ENCODE measurements at places on chromosomes 2 and 18. TPM values are rescaled to one million over a fixed set of nuclear protein-coding genes. Genes with fewer than 3 reads are reported as not detected.

DNA sequence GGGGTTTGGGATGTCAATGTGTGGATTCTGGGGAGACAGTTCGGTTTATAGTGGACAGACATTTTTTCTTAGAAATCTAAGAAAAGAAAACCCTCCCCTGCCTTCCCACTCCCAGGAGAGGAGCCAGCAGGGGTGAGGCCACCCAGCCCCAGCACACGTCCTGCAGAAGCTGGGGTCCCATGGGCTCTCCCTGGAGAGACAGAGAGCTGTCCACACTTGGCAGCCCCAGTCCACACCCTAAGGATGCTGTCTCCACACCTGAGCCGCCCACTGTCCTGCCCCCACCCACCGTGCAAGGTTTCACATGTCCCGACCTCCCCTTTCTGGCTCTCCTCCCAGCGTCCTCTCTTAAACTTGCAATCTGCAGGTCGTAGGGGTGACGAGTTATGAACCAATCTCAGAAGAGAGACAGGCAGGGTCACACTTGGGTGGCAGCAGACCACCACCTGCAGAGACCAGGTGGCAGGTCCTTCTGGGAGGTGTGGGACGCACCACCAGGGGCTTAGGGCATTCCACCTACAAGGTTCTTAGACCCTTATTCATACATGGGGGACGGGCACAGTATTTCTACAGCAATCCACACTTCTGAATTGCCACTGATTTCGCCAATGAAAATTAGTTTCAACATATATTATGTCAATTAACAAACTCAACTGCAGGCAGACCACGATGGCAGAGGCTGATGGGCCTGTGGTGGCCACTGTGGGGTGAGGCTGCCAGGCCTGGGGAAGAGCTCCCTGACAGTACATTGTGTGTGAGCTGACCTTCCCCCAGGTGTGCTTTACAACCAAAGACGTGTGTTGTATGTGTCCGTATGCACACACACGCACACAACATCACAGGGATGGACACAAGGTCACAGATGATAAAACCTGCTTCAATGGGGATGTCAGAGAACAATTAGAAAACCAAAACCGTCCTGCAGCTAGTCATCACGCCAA, 158.5 kb downstream of the TPO start:
- DNase-seq, result no peak

DNA sequence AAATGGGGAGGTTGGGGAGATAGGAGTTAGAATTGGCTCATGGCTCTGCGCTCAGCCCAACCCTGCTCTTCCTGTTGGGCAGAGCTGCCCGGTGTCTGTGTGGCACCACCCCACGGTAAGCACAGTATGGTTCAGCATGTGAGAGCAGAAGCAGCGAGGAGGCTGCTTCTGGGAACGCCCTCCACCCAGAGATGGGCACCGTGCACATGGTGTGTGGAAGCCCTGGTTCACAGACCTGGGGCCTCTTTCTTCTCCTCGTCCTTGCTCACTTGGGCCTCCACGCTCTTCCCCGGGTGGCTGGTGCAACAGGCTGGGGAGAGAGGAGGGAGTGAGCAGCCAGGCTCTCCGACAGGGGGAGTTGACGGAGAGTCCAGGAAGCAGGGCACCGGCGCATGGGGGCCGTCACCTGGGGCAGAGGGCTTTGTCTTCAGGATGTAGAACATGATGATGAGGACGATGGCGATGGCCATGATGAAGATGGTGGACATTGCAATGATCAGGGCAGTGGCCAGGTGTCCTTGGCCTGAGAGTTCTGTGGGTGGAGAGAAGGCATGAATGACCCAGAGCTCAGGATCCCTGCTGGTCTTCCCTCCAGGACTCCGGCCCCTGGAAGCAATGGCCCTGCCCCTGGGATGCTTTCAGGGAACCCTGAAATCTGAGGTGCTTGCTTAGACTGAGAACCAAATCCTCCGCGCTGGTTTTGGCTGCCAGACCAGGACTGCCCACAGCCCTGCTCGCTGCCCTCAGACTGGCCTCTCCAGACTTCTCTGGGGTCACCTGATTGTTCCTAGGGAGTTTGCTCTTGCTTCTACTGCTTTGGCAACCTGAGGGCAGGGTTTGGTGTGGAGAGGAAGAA, 78.3 kb downstream of the EDAR start:
- no peak for DNase-seq

- DNase-seq, result no peak
Measured at GRCh38 chr2:165796819-165797530, 2.9 kb upstream of the GALNT3 start.

GRCh38 chr2:191187105-191187829, 36.5 kb upstream of the STAT4 start:
- DNase-seq, result no peak

DNA sequence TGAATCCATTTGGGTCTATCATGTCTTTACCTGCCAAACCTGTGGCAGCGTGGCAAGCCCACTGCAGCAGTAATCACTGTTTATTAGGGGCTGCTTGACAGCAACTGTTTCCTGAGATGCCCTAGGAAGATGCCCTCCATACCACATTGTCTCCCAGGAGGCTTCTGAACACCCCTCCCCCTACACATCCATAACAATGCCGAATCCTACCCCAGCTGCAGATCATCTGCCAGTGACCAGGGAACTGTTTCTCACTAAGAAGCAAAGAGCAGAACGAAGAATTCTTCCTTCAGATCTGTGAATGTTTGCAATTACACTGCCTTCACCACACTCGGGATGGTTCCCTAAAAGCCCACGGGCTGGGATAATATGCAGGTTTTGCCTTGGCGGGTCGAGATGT, 127.8 kb downstream of the VIT start:
- no peak for DNase-seq

DNA sequence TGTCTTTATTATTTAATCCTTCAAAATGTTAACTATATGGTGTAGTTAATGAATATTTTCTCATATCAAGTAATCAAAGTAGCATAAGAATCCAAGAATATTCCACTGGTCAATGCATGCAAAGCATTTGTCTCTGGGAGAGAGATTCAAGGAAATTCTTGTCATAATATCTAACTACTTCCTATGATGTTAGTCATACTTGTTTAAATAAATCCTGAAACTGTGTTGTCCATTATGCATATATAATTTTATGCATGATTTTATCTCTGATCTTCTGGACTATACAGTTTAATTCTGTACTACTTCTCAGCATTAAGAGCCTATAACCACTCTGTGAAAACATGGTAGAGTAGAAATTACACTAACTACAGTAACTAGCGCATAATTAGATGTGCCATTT, 388.3 kb downstream of the NR4A2 start:
- DNase-seq, result no peak

DNA sequence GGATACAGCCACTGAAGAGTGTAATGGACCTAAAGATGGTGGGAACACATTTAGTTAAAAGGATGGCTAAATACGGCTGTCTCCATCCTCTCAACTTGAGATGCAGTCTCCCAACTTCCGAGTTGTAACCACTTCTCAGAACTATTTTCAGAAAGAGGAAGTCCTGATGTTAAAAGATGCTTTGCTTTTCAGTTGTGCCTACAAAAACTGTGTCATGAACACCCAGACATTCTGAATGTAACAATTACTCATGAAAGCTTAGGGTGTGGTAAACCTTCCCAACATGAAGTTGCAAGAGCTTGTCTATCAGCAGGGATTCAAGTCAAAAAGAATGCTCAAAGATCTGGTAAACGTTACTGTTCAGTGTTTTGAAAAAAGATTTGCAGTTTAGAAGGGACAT, 147.9 kb downstream of the DOCK10 start:
- no peak for DNase-seq

GRCh38 chr2:103009871-103010270, 248.0 kb downstream of the TMEM182 start:
- DNase-seq, result no peak

- DNase-seq, result no peak
Measured at GRCh38 chr2:240926516-240927389, 20.6 kb downstream of the CROCC2 start.

DNA sequence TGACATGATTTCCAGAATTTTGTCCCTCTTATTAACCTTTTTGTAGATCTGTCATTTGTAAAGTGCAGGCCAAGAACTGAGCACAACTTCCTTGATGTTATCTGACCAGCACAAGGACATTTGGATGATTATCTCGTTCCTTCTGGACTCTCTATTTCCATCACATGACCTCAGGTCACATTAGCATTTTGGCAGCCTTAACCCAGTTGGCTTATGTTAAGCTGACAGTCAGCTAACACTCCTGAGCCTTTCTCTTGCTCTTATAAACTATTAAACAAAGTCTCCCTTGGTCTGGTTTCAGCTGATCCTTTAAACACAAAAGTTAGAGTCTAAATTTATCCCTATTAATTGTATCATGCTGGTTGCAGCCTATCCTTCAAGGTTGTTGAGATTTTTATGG, 167.2 kb upstream of the RBBP8 start:
- DNase-seq, result no peak

- peak; percentile 68 for DNase-seq
Measured at GRCh38 chr2:190881598-190882410, 1.2 kb downstream of the GLS start.

DNA sequence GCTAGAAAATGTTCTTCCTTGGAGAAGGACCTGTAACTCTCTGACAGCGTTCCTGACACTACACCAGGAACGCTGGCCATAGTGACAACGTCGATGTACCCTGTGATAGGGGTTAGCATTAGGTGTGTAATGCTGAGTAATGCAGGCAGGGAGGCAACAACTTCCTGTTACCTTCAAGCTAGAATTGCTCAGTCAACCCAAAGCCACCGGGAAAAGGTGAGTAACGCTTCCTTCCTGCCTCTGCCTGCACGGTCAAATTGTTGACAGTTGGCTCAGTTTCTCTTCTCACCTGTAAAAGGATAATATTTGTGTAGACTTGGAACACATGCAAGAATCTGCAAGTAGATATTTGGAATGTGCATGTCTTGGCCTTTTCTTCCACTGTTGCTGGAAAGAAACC, 12.7 kb downstream of the FAM110C start:
- DNase-seq, result no peak

DNA sequence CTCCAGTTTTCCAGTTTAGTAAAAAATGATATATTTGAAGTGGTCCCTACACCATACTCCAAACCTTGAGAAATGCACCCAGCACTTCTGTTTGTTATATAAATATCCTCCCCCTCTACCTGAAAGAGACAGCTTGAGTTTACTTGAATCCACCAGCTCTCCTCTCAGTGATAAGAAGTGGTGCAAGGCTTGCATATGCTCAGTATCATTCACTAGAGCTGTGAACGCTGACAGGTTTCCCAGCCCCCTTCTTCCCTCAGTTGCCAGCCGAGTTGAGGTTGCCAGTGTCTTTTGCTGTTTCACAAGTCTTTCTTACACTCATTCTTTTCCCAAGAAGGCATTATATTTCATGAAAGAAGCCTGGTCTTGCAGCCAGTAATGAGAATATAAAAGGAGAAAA, 880.0 kb downstream of the LRRTM4 start:
- no peak for DNase-seq

GRCh38 chr2:222205136-222205535, 93.7 kb downstream of the PAX3 start:
- DNase-seq, result no peak

GRCh38 chr2:84515788-84516187, 510 bp upstream of the DNAH6 start:
- no peak for DNase-seq

GRCh38 chr2:176118601-176119339, 2.2 kb downstream of the HOXD10 start:
- DNase-seq, result no peak

DNA sequence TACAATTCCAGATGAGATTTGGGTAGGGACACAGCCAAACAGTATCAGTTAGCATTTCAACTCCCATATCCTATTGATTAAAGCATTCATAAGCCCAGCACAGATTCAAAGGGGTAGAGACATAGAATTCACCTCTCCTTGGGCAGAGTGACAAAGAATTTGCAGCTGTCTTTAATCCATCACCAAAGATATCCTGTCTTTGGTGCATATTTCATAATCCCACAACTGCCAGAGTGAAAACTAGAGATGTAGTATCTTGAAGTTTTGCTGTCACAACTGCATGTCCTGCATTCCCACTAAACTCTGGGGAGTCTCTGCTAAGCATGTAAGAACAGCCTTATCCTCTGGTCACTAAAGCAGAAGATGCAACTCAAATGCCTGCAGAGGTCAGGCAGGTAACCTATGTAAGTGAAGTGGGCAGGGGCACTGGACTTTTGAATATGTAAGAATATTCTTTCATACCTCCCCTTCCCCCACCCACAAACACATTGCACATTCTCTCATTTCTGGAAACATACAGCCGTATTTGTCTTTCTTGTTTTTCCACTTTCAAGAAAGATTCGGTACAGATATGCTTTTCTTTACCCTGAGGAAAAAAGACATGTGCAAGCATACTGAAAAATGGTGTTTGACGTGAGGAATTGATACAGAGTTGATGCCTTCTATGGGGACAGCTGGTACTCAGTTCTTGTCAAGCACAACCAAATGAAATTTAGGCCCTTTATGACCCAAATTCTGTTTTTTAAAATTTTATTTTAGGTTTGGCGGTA, 283.1 kb downstream of the SP3 start:
- no peak for DNase-seq

- no peak for DNase-seq
Measured at GRCh38 chr2:138190999-138191398, 226.7 kb downstream of the HNMT start.

DNA sequence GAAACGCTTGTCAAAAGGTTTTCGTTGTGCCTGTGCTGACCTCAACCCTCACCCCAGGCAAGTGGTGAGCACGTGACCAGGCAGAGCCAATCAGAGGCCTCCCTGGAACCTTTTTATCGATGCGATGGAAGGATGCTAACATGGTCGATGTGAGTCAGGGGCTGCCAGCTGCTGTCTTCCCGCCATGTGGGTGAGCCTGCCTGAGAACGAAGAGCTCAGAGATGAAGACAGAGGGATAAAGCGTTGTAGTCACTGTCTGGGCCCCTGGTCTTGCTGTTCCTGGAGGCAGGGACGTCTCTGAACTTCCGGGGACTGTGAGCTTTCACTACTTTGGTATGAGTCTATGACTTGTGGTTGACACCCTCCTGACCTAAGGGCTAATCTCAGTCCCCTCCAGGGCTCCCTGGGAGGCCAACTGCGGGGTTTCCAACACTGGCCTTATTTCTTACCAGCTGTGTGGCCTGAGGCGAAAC, 18.6 kb downstream of the DNMT3A start:
- DNase-seq, result no peak

Gene FBXO41
- 2.1 TPM for total RNA-seq

Gene CRYBA2
- total RNA-seq, result not detected

Gene MC5R
- total RNA-seq, result 0.56 TPM

Gene FAM124B
- 269 TPM for total RNA-seq

Gene BARD1
- 22.0 TPM for total RNA-seq

Gene UGT1A9
- total RNA-seq, result not detected

Gene EPB41L3
- total RNA-seq, result 16.8 TPM

Gene SMIM21
- not detected for total RNA-seq

Gene AMER3
- 0.18 TPM for total RNA-seq

Gene TUBA3D
- total RNA-seq, result not detected

Gene TTN
- 3.8 TPM for total RNA-seq

Gene MRPS9
- 27.3 TPM for total RNA-seq
